ENCODE measurements at places on chromosomes 16 and 17. TPM values are rescaled to one million over a fixed set of nuclear protein-coding genes. Genes with fewer than 3 reads are reported as not detected.

PERCC1 gene
- 0.33 TPM for total RNA-seq

DNA sequence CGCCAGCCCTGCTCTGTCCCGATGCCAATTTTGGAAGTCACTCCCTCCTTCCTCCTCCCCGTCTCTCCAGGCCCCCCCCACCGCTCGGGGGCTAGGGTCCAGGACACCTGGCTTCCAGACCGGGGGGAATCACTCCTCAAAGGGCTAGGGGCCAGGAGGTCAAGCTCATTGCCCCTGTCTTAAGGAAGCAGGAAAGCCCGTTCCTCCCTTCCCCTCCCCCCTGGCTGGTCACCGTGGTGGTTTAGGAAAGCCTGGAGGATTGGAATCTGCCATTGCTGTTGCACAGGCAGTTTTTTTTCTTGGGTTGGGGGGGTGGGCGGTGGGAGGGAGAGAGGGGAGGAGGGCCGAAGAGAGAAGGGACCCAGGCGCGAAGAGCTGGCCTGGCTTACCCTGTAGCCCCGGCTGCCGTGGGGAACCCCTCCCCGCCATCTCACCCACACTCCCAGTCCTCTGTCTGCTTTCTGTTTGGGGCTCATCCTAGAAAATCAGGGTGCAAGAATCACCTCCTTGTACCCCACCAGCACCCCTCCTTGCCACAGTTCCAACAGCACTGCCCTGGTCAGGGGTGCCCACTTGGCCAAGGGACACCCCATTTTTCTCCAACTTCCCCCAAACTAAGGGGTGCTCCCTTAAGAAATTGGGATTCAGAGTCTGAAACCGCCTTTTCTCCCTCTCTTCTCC is 2.9 kb upstream of the BCL6B start:
- no peak for DNase-seq

DNA sequence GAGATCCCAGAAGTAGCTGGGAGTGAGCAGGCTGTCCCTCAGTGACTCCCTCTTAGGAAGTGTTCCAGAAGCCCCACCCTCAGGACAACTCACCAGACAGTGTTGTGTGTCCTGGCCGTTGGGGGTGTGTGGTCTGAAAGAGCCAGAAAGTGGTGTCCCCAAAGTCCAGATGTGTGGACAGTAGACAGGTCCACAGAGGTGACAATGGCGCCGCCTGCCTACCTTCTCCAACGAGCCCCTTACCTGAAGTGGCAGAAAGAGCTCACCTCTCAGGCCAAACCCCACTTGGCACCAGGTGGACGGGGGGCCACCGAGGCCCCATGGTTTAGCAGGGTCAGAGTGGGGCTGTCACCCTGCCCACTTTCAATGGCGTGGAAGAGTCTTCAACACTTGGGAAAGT is 19.9 kb downstream of the C17orf100 start:
- DNase-seq = no peak

DOC2B gene
- 0.15 TPM for total RNA-seq

EMC6 gene
- total RNA-seq = 103 TPM

CMTM1 gene
- total RNA-seq = 8.6 TPM
